ENCODE measurements at places on chromosomes 4 and X.

GRCh38 chr4:33825685-33826084 lies 2418.6 kb downstream of the ARAP2 start:
- DNase-seq, result no peak

GRCh38 chr4:20337261-20337664 lies 85.6 kb downstream of the SLIT2 start:
- DNase-seq, result no peak

DNA sequence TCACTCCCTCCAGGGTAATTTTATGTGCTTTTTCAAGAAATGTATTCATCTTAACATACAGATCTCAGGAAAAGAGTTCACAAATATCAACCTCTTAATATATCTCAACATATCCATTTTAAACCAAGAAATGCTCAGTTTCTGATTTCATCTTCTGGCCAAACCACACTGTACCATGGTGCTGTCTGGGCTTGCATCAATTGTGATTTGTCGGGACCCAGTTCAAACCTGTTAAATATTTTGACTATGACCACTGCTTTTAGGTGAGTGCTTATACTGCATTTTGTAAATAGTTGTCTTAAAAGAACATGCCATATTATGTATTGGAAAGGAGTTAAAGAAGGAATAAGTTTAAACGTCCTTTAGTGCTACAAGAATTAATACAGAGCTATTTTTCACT lies 352.1 kb downstream of the SPOCK3 start:
- no peak for DNase-seq

GRCh38 chrX:113260474-113260873 lies 419.8 kb upstream of the AMOT start:
- no peak for DNase-seq

DNA sequence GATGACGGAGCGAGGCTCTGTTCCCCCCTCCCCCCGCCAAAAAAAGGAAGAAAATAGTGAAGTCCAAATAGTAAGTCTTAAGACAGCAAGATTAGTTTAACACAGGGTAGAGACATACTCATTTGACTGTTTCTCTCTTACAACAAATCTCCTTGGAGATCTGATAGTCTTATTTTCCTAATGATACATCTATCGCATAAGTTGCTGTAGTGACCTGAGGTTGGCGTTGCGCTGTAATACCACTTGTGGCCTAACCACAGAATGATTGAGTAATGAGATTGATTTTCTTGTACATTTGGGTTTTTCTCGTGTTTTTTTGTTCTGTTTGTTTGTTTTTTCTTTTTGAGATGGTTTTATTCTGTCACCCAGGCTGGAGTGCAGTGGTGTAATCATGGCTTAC lies 27.2 kb downstream of the OCIAD1 start:
- DNase-seq, result no peak

DNA sequence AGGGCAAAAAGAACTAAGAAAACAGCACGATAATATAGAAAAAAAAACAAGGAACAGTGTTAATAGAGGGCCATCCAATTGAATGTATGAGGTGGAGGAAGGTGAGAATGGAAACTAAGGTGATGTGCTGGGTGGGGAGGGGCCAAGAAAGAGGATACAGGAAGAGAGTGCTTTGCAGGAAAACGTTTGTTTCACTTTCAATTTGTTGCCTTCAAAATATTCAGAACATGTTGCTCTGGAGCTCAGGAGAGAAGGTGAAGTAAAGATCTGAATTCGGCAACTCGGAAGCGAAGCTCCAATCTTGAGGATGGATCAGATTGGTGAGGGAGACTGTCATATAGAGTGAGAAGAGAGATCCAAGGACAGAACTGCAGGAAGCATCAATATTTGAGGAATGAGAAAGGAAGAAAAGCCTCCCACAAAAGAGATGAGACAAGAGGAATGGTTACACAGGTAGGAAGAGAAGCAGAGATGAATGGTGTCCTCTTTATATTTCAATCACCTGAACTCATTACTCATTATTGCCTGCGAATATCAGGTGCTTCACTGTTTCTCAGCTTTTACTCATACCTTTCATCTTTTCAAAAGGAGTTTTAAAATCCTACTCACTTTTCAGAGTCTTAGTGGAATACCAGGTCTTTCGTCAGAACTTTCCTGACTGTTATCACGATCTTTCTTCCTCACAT lies 14.7 kb upstream of the SEC24D start:
- no peak for DNase-seq

DNA sequence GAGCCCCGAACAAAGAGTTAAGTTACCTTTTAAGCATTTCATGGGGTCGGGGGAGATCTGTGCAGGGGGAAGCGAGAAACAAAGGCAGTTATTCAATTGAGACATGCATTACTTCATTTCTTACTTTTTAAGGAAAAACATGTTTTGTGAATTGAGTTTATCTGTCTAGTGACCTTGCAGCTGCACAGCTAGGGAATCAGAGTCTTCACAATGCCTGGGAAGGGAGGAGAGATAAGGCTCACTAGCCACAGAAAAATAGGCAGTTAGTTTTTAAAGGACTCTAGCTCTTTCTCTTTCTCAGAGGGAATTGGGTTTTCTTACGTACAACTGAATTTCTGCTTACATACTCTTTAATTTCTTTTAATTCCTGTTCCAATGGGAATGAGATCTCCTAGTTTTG lies 26.2 kb upstream of the ZBTB33 start:
- DNase-seq, result no peak

DNA sequence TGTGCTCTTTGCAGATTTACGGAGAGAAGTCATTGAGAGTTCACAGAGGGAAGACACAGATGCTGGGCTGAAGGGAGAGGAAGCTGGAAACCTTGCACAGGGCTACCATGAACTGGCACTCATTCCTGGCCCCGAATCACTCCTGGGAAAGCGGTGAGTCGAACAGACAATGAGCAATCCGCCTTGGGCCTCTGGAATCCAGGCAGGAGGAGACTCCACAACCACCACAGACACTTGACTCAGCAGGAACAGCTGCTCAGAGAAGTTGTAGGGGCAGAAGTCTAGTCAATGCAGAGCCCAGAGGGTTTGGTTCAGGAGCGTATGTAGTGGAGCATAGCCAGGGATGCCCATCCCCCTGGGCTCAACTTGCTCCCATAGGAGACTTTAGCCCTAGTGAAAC lies 62.8 kb upstream of the GRIA3 start:
- DNase-seq, result no peak

- DNase-seq, result no peak
These were observed 143.1 kb upstream of the FRMPD4 start for GRCh38 chrX:11995146-11995545.

- no peak for DNase-seq
These were observed 49.5 kb downstream of the GPM6A start for GRCh38 chr4:175762582-175762981.

DNA sequence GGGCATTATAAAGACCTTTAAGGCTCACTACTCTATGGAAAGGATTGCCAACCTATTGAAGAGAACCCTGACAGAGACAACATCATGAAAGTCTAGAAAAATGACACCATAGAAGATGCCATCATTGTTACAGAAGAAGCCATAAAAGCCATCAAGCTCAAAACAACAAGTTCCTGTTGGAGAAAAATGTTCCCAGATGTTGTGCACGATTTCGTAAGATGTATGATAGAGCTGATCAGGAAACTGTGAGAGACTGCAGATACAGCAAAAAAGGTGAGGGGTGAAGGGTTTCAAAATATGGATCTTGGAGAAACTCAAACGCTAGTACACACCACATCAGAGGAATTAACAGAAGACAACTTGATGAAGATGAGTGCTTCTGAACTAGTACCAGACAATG lies 53.3 kb downstream of the WDFY3 start:
- no peak for DNase-seq

GRCh38 chr4:42401171-42401570 lies 3.9 kb downstream of the SHISA3 start:
- no peak for DNase-seq

GRCh38 chr4:36333303-36333877 lies 52.0 kb downstream of the DTHD1 start:
- no peak for DNase-seq

DNA sequence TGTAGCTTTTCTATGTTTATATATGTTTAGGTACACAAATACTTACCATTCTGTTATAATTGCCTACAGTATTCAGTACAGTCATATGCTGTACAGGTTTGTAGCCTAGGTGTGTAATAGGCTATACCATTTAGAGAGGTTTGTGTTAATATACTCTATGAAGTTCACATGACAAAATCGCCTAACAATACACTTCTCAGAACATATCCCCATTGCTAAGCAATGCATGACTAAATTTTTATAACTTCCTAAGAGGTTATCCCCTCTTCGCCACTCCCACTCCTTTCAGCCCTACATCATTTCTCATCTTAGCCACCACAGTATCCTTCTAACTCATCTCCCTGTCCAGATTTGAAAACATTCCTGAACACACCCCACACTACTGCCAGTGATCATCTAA lies 83.7 kb upstream of the ZCCHC13 start:
- no peak for DNase-seq

DNA sequence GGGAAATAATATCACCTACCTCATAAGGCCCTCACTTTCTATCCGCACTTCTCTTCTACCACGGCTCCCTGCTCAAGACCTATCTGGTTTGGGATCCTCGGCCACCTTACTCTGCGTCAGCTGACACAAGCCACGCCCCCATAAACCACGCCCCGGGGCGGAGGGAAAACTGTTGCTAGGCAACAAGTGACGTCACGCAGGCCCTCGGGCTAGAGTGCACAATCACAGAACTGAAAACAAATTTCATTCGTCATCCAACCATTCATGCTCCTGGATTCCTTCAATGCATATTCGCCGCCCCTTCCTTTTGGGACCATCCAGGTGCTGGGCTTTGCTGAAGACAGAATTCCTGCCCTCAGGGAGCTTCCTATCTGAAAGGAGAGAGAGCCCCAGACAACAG lies 66.3 kb downstream of the SMC1A start:
- DNase-seq, result no peak

DNA sequence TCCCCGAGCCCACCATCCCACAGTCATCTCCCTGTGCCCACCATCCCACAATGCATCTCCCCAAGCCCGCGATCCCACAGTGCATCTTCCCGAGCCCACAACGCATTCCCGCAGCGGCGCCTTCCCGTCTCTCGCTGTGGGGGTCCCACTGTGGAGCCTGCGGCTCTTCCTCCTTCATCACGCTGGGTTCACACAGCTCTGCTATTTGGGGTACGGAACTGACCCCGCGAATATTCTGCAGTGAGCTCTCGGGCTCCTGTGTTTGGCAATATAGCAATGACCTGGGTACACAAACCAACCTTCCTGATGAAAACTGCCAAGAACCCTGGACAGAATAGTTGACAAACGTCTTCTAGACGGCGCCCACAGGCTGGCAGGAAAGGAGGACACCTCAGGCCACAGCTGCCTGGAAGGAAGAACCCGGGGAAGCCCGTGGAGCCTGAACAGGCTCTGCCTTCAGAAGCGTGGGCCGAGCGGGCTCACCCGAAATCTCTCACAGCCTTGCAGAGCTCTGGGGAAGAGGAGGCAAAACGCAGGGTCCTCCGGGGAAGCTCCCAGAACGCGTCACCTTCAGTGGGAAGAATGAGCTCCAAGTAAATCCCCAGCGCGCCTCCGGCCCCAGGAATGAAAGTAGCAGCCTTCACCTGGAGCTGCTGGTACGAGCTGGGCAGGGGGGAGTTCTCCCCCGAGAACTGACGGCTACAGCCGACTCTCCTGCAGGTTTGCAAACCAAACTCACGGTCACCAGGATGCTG lies 22.9 kb downstream of the PPP2R3B start:
- DNase-seq, result no peak

- no peak for DNase-seq
These were observed 257.5 kb upstream of the ANKRD50 start for GRCh38 chr4:124970011-124970410.

GRCh38 chr4:75741027-75741426 lies 16.6 kb downstream of the USO1 start:
- no peak for DNase-seq

Measured in hypothalamus (tissue), 51 donors.